ENCODE measurements at places on chromosomes 5 and 9.

- no peak for DNase-seq
Observed at GRCh38 chr5:168314735-168315411, 23.4 kb downstream of the WWC1 start.

DNA sequence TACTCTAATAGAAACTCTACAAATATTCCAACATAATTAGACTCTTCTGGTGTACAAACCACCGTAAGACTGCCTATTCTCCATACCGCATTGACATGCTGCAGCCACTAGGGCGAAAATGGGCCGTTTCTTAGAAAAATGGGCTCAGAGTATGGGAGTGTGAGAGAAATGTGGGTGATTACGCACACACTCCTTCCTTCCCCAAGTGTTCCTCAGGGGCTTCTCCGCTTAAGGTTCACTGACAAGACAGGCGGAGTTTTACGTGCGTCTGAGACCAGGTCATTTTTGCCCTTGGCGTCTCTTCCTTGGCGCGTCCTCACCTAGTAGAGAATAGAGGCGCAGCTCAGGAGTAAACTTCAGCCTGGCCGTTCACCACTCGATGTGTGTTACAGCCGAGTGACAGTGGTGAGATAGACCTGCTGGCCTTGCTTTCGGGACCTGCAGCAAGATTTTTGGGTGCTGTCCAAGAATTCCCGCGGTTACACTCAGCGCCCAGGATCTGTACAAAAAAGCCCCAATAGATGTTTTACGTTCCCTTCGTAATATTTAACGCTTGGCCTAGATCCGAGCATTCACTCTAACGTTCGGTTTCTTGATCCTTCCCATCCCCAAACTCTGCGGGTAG lies 1.8 kb upstream of the NTRK2 start:
- DNase-seq: no peak

DNA sequence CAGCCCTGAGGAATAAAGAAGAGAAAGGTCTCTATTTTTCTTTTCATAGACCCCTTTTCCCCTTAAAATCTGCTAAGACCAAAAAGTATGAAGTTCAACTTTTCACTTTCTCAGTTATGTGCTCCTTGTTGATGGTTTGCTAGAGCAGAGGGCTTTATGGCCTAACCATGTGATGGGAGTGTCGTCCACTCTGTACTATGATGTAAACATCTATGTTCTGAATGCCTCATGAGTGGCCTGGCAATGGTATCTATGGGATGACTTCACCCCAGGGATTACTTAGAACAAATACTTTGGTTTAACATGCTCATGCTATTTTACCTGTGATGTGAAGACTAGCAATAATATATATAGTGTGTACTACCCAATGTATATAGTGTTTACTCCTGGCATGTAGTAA lies 43.7 kb upstream of the MIER3 start:
- no peak for DNase-seq

DNA sequence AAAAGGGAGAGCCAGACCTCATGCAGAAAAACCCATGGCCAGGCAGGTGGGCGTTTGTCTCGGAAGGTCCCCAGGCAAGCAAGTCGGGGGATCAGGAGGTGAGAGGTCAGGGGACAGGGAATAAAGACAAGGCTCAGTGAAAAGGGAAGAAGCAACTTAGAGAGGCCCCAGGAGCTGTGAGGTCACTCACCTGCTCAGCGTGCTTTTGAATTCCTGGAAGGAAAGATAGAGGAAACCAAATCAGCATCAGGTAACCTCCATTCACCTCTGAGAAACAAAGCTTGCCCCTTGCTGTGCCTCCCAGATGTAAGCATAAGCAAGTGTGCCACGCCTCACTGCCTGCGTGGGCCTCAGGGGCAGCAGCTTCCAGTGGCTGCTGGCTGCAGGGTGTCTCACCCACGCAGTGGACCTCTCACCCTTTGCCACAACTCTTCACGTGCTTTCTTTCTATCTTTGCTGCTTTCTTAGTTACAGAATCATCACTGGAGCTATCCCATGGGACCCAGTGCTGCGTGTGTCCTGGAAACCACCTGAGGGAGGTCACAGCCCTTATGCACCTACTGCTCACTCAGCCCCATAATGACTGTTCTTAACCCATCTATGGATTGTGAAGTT lies 6.0 kb downstream of the TRIM7 start:
- no peak for DNase-seq

- DNase-seq: no peak
Observed at GRCh38 chr5:176908675-176909368, 9.7 kb upstream of the HK3 start.
